ENCODE measurements at places on chromosomes 16 and 17.

GRCh38 chr16:73317321-73317857 lies 269.5 kb upstream of the ZFHX3 start:
- DNase-seq = no peak

DNA sequence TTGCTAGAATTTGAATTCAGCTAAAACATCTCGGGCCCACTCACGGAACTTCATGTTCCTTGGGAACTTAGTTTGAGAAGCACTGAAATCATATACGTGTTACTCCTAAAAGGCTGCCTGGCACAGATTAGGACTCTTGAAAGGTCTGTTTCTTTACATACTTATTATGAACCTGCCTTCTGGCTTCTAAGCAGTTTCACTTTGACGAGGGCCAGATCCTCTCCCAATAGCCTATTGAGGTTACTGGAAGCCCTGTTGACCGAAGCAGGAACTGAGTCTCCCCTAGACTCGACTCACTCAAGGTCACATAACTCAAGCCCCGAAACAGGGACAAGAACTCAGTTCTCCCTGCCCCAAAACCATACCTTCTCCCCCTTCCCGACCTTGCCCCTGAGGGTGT lies 121.9 kb upstream of the PLCG2 start:
- no peak for DNase-seq

- DNase-seq = no peak
Observed at GRCh38 chr16:28924399-28924761, 658 bp downstream of the RABEP2 start.

- no peak for DNase-seq
Observed at GRCh38 chr17:3512505-3513171, 36.8 kb downstream of the ASPA start.

DNA sequence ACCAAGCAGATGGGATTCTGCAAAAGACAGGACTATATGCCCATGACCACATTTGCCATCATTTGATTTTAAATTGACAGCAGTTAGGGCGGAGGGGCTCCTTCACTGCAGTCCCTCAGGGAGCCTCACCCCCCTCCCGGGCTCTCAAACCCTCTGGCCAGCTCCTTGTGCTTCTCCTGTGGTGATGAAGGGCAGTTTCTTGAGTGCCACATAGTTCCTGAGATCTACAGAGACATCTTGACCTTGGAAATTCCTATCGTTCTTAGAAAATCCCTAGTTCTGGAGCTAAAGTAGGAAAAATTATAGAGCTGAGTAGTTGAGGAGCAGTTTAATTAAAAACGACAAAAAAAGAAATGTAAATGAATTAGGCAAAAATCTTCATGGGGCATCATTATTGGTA lies 231.5 kb downstream of the CCDC182 start:
- no peak for DNase-seq

GRCh38 chr17:64281962-64282752 lies 19.1 kb upstream of the TEX2 start:
- peak; percentile 91 for DNase-seq

GRCh38 chr16:630249-630814 lies 453 bp upstream of the WFIKKN1 start:
- no peak for DNase-seq

- DNase-seq = no peak
Observed at GRCh38 chr17:50928646-50929045, 62.5 kb upstream of the TOB1 start.

- DNase-seq = no peak
Observed at GRCh38 chr16:53511084-53511402, 8.0 kb upstream of the AKTIP start.

DNA sequence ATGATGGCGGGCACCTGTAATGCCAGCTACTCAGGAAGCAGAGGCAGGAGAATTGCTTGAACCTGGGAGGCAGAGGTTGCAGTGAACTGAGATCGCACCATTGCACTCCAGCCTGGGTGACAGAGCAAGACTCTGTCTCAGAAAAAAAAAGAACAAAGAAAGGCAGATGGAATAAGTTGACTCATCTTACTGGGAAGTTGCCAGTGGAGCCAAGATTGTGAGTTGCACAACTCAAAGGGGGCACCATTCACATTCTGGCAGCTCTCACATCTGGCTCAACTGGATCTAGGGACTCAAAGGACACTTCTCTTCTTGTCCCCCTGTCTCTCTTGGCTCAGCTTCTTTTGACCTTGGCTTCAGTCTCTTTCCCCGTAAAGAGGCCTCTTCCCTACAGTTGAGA lies 53.7 kb upstream of the ETV4 start:
- no peak for DNase-seq

GRCh38 chr17:16419929-16420271 lies 4.5 kb downstream of the TRPV2 start:
- no peak for DNase-seq

- no peak for DNase-seq
Observed at GRCh38 chr16:14354561-14355351, 275.3 kb downstream of the PARN start.

DNA sequence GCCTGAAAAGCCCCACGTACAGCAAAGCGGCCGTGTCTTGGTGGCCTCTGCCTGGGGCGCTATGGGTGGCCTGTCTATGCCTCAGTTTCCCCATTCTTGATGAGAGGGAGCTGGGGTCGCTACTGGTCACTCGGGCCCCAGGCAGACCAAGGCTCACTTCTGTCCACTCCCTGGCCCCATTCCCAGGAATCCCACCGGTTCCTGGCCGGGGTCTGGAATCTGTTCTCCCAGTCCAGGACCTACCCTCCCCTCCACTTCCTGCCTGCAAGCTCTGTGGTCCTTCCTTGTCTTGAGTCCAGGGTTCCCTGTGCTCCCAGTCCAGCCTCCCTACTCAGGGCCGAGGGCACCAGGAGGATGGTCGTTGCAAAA lies 24.5 kb downstream of the METRNL start:
- DNase-seq = no peak

DNA sequence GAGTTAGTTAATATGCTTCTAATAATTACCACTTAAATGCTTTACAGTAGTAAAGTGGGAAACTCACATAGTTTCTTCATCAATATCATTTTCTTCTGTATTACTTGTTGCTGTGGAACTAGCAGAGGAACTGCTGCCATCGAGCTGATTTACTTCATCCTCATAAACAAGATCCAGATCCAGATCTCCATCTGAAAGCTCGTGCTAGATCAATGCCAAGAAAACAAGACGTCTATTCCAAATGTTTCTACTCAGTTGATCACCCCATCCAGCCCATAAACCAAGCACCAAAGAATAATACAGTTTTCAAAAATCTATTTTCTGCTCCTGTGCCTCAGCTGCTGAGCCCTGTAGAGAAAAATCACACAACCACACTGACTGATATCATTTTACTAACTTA lies 59.1 kb downstream of the TRIM37 start:
- no peak for DNase-seq

DNA sequence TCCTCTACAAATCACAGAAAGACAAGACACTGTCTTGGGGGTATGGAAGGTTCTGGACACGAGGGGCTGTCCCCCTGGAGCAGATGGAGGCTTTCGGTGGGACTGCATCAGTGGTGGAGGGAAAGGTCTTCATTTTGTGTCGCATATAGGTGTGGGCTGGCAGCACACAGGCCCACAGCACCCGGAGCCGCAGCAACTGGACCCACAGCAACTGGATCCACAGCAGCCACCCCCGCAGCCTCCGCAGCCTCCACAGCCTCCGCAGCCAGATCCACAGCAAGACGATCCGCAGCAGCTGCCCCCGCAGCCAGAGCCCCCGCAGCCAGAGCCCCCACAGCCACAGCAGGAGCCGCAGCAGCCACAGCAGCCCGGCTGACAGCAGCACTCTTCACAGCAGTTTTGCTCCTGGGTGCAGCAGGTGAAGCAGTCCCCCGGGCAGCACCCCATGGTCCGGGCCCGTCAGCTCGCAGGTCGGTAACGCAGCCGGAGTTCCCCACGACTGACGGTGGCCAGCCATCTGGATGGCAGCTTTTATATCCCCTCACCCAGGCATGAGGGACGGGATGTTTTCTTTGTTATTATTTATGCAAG lies at the start of gene KRTAP17-1:
Gene KRTAP17-1 (minus strand): TSS at position 507 of the 591 bp plus-strand sequence. CDS start 60 bp downstream, at position 447.
- no peak for DNase-seq

DNA sequence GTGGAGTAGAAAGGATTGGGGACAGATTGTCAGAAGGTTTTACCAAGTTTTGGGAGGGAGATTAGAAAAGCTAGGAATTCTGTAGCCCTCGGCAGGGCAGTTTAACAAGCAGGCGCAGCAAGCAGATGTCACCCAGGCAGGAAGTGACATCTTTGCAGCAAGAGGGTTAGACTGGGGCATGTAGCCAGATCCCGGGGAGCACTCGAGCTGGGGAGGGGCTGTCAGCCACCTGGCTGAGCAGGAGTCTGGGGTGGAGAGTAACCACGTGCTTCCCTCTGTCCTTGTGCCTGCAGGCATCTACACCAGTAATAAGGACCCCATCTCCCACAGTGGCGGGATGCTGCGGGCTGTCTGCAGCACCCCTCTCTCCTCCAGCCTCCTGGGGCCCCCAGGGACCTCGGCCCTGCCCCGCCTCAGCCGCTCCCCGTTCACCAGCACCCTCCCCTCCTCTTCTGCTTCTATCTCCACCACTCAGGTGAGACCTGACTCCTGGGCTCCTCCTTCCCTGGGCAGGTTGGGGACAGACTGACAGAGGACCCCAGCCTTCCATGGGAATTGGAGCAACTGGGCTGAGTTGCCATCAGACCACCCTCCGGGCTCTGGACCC lies 12.2 kb downstream of the MLLT6 start:
- DNase-seq = no peak

DNA sequence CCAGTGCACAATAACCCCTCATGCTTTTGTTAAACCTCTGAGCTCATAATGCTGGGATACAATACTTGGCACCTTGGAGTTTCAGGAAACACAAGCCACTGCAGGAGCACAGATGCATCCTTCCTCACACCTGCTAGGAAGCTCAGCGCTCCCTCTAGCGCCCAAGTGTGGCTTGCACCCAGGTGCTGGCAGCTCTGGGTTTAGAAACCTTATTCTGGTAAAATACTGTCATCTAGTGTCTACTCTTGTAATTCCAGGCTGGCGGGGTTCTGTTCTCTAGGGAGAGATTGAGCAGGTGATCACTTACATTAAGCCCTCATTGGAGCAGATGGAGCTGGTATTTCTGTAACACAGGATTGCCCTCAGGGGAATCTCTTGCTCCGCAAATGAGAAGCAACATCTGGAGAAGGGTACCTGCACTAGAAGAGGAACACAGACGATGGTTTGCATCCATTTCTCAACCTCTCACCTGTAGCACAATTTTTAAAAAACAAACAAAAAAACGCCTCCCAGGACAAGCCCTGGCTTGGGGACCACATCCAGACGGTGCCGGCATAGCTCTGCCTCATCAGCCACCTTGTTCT lies 1.5 kb downstream of the CCL1 start:
- peak; percentile 94 for DNase-seq

GRCh38 chr17:73342050-73342522 lies 30.3 kb upstream of the CDC42EP4 start:
- DNase-seq = peak; percentile 86

DNA sequence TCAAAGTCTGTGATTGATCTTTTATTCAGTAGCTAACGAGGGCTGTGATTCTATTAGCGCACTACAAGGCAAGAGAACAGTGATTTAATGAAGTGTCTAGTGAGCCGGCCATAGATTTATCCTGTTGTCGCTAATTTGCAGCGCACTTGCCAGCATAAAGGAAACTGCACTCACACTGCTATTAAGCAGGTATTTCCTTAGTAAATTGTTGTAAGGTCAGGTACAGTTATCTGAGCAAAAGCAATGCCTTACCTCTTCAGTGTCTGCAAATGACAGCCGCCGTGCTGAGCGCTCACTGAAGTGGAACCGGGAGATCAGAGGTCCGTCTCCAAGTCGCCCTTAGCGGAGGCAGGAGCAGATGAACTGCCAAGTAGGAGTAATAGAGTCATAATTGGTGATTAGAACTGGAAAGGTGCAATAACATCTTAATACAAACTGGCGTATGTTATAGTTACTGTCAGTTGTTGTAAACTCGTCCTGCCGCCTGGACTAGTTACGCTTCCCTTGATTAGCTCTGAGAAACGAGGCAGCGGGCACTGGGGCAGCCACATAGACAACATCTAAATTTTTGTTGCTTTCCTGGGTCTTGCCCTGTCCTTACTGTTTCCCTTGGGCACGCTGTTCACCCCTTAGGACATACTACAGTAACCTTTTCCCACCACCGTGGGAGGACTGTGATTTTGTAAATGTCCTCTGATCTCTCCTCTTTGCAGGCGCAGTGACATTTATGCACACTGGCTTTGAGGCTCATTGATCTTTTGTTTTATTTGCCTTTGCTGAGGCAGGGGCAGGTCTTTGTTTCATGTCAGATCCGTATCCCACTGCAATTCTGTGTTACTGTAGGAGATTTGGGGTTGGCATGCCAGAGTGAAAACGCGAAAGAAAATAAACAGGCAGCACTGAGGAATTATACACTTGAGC lies 363.1 kb downstream of the WWOX start:
- no peak for DNase-seq

DNA sequence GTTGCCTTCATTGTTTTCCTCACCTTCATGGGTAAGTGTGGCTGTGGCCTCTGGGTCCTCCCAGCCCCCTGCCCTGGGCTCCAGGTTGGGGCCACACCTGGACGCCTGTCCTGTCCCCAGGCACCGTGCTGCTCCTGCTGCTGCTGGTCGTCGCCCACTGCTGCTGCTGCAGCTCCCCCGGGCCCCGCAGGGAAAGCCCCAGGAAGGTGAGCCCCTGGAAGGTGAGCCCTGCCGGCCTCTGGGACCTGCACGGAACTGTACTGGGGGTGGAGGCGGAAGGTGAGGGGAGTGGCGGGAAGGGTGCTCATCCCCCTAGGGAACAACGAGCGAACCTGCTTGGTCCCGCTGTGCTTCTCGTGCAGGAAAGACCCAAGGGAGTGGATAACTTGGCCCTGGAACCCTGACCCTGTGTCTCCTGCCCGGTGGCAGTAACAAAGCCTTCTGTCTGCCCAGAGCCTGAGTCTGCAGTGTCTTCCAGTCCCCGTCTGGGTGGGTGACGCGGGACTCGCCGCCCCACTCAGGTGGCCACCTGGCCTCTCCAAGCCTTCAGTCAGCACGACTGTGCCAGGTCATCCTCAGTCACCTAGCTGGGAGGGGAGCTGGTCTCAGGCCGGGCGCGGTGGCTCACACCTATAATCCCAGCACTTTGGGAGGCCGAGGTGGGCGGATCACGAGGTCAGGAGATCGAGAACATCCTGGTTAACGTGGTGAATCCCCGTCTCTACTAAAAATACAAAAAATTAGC lies 831 bp downstream of the SMIM22 start:
- no peak for DNase-seq

DNA sequence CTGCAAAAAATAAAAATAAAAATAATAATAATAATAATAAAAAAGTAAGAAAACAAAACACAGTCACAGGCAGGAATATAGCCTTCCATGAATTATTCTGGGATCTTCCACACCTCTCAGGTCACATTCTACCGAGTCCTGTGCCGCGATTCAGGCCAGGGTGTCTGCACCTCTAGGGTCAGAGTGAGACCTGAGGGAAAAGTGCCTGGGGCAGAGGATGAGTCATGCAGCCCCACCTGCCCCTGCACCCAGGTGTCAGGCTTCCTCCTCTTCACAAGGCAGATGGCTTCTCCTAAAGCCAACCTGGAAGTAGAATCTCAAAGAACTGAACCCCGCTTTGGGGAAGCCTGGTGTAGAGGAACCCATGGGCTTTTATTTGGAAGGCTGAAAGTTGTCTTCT lies 283.7 kb downstream of the CPPED1 start:
- DNase-seq = no peak

- no peak for DNase-seq
Observed at GRCh38 chr17:17060930-17061329, 18.7 kb downstream of the MPRIP start.

Measured in dermis microvascular lymphatic vessel endothelial cell (primary cell).